ENCODE measurements at places on chromosomes 6 and 20.

DNA sequence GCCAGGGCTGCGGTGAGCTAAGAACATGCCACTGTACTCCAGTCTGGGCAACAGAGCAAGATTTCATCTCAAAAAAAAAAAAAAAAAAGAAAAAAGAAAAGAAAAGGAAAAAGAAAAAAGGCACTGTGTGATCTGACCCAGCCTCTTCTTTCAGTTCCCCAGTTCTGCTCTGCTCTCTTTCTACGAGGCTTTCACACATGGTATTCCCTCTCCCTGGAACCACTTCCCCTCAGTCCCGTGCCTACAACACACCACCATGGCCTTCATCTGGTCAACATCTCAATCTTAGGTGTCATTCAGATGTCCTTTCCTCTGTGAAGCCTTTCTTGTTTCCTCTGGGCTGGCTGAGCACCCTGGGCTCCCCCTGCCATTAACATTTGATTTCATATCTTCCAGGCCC lies 2.3 kb upstream of the DSN1 start:
- no peak for DNase-seq

DNA sequence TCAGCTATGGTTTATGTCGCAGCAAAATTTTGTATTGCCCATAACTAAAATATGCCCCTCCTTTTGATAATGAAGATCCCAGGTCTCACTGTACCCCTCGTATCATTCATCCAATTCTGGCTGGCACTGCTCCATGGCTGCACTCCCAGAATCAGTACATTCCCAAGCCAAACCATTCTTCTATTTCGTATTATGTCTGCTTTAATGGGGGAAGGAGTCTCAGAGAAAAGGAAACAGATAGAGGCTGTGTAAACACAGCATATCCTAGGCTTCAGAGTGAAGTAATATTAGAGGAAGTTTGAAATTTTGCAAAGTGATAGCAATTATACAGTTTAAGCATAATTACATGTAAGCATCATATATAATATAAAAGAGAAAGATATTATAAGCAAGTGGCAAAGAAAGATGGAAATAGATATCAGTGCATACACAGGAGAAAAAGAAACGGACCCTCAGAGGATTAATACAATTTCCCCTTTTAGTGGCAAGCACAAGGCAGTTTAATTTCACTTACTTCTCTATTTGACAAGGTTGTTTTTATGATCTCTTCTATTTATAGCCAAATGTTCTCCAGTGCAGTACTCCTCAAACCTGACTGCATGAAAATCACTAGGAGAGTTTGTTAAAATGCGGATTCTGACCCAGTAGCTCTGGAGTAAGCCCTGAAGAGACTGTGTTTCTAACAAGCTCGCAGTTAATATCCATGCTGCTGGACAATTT lies 56.5 kb upstream of the TENT5A start:
- peak; percentile 87 for DNase-seq

DNA sequence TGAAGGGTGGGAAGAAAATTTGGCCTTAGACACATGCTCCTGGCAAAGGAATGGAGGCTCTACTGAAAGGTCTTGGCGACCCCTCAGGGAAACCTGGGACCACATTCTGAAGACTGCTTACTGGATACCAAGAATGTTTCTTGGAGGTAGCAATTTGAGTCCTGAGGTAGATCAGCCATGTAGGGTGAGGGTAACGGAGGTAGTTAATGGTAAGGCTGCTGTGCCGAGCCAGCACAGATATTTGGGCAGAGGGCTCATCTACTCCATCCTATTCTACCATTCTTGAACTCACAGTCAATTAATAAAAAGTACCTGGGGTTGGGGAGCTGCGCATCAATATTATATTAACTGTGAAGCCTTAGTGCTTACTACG lies 401 bp upstream of the PHF3 start:
- DNase-seq, result peak; percentile 9

DNA sequence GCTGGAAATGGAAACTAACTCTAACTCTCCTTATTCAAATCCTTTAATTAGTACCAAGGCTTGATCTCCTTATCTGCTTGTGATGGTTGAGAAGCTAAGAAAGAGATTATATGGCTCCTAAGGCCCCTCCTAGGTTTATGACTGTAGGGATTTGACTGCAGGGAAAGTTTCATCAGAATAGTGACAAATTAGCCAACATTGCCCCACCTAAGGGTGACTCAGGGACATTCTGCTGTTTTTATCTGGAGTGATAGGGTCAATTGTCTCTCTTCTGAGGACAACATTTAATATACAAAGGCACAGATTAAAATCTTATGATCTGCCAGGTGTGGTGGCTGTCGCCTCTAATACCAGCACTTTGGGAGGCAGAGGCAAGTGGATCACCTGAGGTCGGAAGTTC lies 138.1 kb upstream of the MARCKS start:
- DNase-seq, result no peak

- no peak for DNase-seq
Measured at GRCh38 chr20:59625214-59625922, 21.0 kb downstream of the PHACTR3 start.

DNA sequence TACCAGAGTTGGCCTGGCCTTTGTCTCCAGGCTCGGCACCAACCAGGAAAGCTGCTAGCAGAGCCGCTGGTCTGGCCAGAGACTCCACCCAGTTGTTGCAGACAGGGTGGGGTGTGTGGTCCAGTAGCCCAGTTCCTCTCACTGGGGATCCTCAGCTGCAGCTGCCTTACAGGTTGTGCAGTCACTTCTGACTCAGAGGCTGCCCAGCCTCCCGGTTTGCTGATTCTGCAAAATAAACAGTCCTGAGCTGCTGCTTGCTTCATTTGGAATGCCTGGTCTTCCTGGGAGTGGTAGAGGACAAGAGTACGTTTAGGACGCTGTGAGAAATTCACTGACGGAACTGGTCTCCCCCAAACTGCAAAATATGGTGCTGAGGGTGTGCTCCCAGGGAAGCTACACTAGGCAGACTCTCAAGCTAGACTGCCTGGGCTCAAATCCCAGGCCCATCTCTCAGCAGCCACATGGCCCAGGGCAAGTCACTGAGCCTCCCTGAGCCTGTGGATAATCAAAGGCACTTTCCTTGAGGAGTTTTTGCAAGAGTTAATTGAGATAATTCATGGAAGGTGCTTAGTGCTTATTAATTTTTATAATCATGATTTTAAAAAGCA lies 246.1 kb downstream of the TFAP2C start:
- DNase-seq, result no peak

DNA sequence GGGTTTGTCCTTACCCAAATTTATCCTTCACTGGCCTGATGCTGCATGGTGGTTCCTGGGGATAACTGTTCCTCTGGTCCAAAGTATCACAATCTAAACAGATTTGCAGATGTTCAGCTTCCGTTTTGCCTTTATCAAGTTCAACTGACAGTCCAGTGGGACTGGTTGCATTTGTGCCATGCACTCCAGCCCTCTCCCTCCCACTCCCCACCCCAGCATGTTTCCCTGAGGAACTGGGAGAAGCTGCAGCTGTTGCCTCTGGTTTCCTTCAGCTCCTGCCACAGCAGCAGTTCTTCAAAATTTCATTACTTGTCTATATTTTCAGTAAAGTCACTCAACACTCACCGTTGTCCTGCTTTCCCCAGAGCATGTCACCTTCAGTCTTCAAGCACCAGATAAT lies 39.5 kb upstream of the KIF16B start:
- no peak for DNase-seq

DNA sequence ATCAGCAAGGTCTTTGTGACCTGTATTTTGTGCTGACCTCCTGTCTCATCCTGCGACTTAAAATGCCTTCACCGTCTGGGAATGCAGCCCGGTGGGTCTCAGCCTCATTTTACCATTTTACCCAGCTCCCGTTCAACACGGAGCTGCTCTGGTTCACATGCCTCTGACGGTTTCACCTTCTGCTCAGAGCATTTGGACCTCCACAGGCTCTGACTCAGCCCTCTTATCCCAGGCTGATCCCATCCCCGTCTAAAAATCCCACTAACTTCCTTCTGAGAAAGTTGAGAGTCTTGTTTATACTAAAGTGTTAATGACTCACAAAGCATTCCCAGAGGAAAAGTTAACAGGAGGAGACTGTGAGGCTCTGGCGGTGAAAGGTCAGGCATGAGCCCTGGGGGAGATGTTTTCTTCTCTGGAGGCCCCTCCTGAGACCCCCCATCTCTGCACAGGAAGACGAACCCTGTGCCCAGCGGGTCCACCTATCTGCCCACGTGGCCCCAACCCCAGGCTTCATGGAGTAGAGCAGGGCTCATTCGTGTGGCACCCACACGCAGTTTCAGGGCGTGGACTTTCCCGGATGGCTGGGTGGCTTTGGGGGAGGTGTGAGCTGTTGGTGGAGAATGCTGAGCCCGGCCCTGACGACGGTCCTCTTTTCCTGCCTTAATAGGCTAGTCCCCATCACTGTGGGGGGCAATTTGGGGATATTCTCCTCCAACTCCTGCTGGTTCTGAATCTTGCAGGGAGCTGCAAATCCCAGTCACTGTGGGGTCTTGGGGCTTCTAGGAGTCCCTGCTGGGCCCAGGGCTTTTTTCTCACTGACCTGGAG lies 3.3 kb upstream of the BIRC7 start:
- DNase-seq, result no peak

- DNase-seq, result no peak
Measured at GRCh38 chr20:48930035-48930434, 8.5 kb downstream of the ARFGEF2 start.
